ENCODE measurements at places on chromosomes 7 and 10. TPM values are rescaled to one million over a fixed set of nuclear protein-coding genes. Genes with fewer than 3 reads are reported as not detected.

DNA sequence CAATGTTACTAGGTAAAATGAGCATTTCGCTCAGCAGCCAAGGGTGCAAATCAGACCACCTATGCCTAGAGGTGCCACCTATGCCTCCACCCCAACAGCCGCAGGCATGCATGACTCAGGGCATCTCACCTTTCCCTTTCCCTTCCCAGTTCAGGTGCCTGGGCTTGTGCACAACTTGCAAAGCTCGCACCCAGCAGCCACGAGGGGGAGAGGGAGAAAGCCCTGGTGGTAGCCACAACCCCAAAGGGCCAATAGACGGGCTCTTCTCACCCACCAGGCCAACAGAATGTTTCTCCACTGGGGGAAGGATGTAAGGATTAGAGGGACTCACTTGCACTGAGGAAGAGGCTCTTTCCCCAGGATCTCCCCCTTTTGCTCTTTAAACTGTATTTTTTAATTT lies 462.3 kb upstream of the PCDH15 start:
- DNase-seq, result no peak

DNA sequence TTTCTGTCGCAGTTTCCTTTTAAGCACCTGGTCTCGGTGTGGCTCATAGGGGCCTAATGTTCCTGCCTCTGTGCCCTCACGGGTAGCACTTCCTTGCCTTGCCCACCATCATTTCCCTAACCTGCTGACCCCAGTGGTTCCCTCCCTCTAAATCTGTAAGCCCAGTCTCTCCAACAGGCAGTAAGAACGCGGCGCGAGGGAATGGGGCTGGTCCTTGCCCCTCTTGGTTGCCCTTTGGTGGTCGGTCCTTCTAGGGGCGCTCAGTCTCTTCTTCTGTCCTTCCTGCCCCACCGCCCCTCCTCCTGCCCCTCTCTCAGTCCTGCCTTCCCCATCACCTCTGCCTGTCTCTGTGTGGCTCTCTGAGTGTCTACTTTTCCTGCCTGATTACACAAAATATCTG lies 21.2 kb downstream of the EMX2 start:
- DNase-seq, result no peak

Gene ERVW-1
- not detected for total RNA-seq

DNA sequence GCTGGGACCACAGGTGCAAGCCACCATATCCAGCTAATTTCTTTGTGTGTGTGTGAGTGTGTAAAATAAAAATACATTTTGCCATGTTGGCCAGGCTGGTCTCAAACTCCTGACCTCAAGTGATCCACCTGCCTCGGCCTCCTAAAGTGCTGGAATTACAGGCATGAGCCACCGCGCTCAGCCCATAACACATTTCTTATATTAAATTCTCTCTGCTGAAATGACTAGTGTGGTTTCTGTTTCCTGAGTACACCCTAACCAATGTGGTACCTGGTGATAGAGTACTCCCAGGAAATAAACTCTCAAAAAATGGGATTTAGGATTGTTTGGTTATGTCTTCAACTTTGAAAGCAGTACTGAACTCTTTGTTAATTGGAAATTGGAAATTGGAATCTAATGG lies 19.4 kb upstream of the FHIP2A start:
- no peak for DNase-seq

GRCh38 chr7:158030566-158030965 lies 557.1 kb downstream of the PTPRN2 start:
- no peak for DNase-seq

- DNase-seq, result no peak
Measured at GRCh38 chr10:118911363-118911762, 118.2 kb upstream of the NANOS1 start.

GRCh38 chr7:107907-108306 lies 84.5 kb upstream of the FAM20C start:
- DNase-seq, result no peak

DNA sequence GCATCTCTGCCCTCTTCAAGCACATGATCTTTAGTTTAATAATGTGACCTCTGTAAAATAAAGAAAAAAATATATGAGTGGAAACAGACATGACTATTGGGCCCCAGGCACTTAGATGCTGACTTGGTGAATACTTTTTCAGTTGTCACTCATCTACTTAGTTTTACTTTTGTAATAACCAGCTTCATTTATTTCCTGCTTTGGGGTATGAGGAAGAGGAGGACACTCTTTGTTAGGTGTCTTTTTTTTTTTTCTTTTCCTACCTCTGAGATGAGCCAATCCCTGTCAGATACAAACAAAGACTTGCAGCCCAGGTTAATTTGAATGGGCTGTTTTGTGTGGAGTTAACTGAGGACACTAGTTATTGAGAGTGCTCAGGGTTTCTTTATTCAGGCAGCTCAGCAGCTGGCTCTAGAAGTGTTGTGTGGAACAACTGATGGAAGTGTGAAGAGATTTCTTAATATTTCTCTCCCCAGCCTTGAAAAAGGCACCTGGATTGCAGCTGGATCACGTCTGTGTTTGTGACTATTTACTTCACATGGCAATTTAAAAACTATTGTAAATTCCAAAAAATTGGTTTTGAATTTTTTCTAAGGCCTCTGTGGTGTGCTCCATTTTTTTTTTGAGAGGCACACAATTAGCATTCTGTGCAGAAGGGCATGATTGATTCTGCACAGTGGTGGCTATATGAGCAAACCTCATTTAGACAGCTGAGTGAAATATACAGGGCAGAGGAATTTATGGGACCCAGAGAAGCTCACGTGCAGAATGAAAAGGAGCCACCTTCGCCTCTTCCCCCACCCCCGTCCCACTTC lies 333.8 kb downstream of the LRMDA start:
- no peak for DNase-seq

GRCh38 chr7:77330169-77330882 lies 85.8 kb downstream of the GSAP start:
- DNase-seq, result peak; percentile 19

Gene CLCN1
- 0.06 TPM for total RNA-seq

Gene NPTX2
- not detected for total RNA-seq

- peak; percentile 33 for DNase-seq
Measured at GRCh38 chr10:133230387-133231195, 574 bp downstream of the UTF1 start.

Gene ADCY1
- total RNA-seq, result not detected

GRCh38 chr7:121545418-121545817 lies 149.3 kb upstream of the FAM3C start:
- DNase-seq, result no peak

- DNase-seq, result no peak
Measured at GRCh38 chr10:131681122-131681521, 219.7 kb upstream of the PPP2R2D start.

Gene CCDC172
- total RNA-seq, result not detected

DNA sequence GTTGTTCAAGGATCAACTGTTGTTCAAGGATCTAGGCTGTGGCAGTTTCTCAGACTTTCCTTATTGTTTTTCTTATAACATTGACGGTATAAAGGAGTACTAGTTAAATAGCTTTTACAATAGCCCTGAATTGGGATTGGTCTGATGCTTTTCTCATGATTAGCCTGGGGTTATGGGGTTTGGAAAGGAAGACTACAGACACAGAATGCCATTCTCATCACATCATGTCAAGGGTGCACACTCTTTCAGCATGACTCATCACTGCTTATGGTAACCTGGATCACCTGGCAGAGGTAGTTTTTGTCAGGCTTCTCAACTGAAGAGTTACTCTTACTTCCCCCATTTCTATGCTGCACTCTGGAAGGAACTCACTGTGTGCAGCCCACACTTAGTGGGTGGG lies 194.2 kb upstream of the NPSR1 start:
- DNase-seq, result no peak

Gene NCF1
- 1.8 TPM for total RNA-seq

Gene MACC1
- 0.14 TPM for total RNA-seq

- DNase-seq, result no peak
Measured at GRCh38 chr7:142927085-142927745, 6.3 kb downstream of the TRPV5 start.

DNA sequence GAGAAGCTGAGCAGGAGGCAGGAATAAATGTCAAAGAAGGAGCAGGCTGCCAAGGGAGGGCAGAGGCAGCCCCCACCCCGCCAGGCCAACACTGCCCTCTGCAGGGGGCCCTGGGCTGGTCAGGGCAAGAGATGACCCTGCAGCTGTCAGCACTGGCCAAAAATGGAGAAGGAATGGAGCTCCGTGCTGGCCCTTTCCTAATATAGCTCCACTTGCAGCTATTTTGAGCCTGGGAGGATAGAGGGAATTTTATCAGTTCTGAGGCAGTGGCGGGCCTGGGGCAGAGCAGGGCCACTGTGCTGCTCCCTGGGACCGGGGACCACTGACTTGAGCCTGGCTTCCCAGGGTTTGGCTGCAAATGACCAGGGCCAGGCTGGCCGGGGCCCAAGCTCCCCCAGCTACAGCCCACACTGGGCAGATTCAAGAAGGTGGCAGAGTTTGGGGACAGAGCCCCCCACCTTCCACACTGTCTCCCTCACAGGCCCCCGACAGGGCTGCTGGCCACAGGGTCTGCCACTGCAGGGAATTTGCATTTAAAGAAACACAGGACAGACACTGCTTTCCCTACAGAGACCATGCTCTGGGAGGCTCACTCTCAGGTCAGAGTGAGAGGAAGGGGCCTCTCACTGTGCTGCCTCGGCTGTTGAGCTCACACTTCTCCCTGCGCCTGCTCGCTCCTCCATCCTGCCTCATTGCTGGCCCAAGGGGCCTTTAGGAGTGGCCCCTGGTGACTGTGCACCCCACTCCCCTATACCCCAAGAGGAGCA lies 16.2 kb downstream of the LDB3 start:
- DNase-seq, result no peak

- DNase-seq, result no peak
Measured at GRCh38 chr7:95213148-95213547, 111.2 kb downstream of the PON1 start.

All from activated naive CD8-positive, alpha-beta T cell treated with anti-CD3 and anti-CD28 coated beads for 36 hours (primary cell).